ENCODE measurements at places on chromosomes 4 and X.

DNA sequence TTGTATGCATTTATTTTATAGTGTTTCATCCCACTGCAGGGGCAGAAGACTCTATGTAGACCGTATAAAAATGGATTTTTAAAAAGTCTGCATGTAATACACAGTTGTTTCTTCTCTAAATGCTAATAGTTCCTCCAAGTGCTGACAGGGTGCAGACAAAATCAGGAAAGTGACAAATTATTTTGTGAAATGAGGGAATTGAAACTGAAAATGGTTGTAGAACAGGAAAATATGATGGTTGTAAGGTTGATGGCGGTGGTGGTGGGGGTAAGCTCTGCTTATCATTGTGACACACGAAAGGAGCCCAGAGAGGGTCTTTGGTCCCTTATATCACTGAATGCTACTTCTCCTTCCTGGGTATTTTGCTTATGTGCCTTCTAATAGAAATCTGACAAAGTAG lies 4.3 kb downstream of the IL15 start:
- DNase-seq: no peak

GRCh38 chr4:67549123-67549522 lies 3.8 kb upstream of the CENPC start:
- DNase-seq: no peak

DNA sequence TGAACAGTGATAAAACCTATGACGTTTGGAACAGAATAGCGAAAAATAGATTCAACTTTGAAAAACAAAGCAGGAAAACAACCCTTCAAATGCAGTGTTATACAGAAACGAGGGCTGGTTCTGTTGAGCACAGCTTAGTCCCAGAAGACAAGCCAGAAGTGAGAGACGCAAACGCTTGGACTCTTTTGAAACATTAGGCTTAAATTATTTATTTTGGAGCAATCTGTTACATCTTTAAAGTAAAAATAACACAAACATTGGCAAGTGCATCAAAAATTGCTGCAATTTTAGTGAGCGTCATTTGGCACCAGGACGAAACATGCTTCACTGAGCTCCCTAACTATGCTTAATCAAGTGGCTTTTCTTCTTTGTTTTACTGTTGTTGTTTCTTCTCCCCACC lies 63.5 kb downstream of the ENPP6 start:
- DNase-seq: no peak

DNA sequence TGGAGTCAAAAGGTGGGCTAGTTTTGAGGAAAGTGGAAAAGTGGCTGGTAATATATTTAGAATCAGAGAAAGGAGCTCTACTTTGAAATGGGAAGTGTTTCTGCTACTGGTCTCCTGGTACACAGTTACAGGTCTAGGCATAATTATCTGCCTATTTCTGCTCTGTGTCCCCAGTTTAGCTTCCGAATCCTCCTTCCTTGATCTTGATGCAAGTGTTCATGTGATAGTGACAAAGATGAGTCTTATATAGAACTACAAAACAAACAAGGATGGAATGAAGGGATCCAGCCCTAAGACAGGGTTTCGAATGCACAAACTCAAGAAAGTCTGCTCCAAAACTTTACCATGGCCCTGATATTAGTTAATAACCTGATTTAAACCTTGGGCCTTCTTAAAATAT lies 580.2 kb downstream of the INPP4B start:
- DNase-seq: no peak

DNA sequence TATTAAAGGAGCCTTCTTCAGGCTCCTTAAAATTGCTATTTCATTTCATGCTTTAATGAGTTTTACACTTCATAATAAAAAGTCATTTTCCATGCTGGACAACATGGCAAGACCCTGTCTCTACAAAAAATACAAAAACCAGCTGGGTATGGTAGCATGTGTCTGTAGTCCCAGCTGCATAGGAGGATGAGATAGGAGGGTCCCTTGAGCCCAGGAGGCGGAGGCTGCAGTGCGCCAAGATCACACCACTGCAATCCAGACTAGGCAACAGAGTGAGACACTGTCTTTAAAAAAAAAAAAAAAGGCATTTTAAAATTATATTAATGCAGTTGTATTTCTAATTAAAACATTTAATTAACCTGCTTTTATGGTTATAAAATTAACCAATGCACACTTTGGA lies 49.2 kb downstream of the PDS5A start:
- no peak for DNase-seq

GRCh38 chr4:139550724-139551429 lies 5.1 kb downstream of the SETD7 start:
- DNase-seq: no peak

- no peak for DNase-seq
These were observed 222.1 kb upstream of the RPL34 start for GRCh38 chr4:108398316-108398715.

DNA sequence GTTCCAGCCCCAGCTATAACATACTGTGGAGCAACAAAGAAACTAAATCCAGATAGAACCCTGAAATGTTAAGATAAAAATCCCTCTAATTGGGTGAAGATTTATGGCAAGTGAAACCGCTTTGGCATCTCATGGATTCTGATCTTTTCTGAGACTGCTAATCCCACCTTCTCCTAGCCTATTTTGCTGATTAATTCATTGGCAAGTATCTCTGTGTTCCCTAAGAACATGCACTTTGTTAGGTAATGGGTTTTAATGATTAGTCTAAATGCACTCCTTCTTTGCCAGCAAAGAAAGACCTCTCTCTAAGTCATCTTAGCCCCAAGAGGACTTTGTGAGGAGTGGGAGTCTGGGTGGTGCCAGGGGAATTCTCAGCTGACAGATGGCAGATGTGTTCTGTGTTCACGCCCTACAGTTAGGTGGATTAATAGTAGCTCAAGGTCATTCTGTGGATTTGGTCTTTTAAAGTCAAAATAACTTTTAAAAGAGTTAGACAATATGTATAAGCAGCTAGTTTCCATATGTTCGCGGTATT lies 171.3 kb downstream of the UNC5C start:
- DNase-seq: no peak

GRCh38 chr4:14772388-14772787 lies 229.9 kb upstream of the CPEB2 start:
- DNase-seq: no peak

DNA sequence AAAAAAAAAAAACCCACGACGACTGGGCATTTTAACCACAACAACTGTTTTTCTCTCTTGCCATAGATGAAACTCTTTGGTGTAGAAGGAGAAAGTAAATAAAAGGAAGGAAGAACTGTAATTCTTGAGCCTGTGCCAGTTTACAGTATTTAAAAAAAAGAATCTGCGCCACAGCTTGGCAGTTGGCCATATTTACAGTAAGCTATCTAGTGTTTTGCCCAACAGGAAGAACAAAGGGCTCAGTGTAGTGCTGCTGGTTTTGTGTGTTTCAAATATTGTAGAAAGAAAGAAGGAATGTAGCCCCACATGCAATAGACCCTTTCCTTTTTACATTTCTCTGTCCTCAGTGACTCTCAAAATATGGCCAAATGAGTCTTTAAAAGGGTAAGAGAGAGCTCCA lies 66.1 kb downstream of the NR3C2 start:
- DNase-seq: peak; percentile 15

- no peak for DNase-seq
These were observed 2757.5 kb downstream of the PCDH7 start for GRCh38 chr4:33477715-33478114.

DNA sequence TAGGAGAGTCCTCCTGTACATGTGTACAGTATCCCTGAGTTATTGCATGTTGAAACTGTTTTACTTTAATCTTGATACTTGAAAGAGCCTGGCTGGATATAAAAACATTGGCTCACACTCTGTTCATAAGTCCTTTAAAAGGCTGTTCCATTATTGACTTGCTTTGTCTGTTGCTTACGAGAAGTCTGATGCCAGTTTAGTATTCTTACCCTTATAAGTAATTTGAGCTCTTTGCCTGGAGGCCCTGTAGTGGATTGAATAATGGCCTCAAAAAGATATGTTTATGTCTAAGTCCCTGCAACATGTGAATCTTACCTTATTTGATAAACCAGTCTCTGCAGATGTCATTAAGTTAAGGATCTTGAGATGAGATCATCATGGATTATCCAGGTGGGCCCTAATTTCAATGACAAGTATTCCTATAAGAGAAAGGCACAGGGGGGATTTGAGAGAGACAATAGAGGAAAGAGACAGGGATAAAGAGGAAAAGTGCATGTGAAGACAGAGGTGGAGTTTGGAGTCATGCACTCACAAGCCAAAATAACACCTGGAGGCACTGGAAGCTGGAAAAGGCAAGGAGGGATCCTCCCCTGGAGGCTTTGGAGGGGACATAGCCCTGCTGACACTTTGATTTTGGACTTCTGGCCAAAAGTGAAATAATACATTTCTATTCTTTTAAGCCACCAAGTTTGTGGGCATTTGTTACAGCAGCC lies 98.1 kb downstream of the IRF2 start:
- DNase-seq: no peak

- no peak for DNase-seq
These were observed 599 bp upstream of the IL2RG start for GRCh38 chrX:71111921-71112431.

- DNase-seq: no peak
These were observed 511.5 kb upstream of the GALNT7 start for GRCh38 chr4:172657081-172657480.

DNA sequence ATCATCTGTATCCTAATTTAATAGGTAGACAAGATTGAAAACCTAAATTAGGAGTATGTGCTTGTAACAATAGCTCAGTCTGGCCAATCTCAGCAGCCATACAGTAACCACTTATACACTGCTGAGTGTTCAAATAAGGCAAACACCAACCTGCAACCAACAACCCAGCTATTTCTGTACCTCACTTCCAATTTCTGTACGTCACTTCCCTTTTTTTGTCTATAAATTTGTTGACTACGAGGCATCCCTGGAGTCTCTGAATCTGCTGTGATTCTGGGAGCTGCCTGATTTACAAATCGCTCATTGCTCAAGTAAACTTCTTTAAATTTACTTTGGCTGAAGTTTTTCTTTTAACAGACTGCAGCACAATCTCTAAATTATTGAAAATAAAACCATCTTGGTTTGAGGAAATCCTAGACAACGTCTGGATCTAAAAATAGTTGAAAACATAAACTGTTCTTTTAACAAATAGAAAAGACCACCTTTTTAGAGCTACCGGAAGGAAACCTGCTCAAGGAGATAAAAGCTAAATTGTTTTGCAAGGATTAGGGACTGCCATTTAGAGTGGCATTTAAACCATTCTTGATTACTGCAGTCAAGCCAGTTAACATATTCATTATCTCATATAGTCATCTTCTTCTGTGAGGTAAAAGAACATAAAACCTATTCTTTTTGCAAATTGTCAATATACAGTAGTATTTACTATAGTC lies 778.1 kb downstream of the SH3BGRL start:
- no peak for DNase-seq

DNA sequence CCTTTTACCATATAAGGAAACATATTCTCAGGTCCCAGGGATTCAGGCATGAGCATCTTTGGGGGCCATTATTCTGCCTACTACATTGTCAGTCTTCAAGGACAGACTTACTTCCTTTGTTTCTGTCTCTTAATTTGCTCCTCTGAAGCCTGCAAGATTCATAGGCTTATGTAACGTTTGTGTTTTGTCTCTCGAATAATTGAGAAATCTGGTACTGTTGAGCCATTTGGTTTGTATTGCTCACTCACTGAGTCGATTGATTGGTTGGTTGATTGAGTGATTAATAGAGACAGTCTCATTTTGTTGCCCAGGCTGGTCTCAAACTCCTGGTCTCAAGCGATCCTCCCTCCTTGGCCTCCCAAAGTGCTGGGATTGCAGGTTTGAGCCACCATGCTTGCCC lies 23.7 kb downstream of the TBL1X start:
- no peak for DNase-seq

- DNase-seq: no peak
These were observed 791.6 kb downstream of the TRIML1 start for GRCh38 chr4:188930822-188931221.
